NCI-H345 (cell line): ENCODE measurements at places on chromosomes 6 and 20.
A peak's percentile ranks its signal among the peaks of the same experiment; 100 is the strongest.

- no peak for DNase-seq
Measured at GRCh38 chr20:44780226-44780625, 30.1 kb downstream of the RIMS4 start.

GRCh38 chr6:1479095-1479494 lies 89.7 kb downstream of the FOXF2 start:
- no peak for DNase-seq

GRCh38 chr20:19673575-19673974 lies 84.5 kb upstream of the RIN2 start:
- DNase-seq: no peak

DNA sequence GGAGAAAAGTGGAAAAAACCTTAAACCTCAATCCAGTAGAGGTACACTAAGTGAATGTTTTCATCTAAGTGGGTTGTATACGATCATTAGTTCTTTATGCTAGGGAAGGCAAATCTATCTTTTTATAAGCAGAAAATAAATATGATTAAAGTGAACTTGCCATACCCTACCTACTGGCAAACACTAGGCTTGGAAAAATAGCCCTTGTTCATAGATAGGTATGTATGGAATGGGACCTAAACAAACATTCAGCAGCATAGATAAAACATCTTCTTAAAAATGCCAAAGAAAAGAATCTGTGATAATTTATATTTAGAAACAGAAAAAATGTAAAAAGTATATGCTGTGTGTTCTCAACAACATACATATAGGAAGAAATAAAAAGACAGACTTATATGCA lies 18.8 kb downstream of the REV3L start:
- DNase-seq: no peak

- DNase-seq: no peak
Measured at GRCh38 chr6:35184580-35185301, 29.0 kb upstream of the SCUBE3 start.

- no peak for DNase-seq
Measured at GRCh38 chr6:111377558-111378120, 105.4 kb downstream of the REV3L start.

DNA sequence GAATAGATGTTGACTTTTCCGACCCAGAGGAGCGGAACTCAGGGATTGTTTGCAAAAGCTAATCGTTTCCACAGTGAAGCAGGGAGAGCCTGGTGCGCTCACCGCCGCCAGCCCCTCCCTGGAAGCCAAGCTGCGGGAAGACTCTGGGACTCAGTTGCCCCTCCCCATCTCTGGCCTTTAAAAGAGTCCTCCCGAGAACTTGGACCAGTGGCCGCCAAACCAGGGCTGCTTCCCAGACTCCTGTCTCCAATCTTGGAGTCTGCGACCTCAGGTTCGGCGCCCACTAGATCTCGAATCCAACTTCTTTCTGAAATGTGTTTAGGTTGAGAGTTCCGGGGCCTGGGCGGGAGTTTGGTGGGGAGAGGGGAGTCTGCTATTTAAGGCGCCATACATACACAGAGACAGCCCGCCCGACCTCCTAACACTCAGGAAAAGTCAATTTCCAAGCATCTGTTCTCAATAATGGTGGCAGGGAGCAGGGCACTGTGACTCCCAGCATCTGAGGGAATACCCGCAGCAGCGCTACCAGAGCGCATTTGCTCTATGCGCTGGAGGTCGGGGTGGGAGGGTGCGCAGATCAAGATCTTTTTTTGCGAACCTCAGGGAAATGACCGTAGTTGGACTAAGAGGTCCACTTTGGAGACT lies 800 bp upstream of the GRIK2 start:
- peak; percentile 36 for DNase-seq

- DNase-seq: no peak
Measured at GRCh38 chr6:40930045-40930444, 109.0 kb downstream of the UNC5CL start.

DNA sequence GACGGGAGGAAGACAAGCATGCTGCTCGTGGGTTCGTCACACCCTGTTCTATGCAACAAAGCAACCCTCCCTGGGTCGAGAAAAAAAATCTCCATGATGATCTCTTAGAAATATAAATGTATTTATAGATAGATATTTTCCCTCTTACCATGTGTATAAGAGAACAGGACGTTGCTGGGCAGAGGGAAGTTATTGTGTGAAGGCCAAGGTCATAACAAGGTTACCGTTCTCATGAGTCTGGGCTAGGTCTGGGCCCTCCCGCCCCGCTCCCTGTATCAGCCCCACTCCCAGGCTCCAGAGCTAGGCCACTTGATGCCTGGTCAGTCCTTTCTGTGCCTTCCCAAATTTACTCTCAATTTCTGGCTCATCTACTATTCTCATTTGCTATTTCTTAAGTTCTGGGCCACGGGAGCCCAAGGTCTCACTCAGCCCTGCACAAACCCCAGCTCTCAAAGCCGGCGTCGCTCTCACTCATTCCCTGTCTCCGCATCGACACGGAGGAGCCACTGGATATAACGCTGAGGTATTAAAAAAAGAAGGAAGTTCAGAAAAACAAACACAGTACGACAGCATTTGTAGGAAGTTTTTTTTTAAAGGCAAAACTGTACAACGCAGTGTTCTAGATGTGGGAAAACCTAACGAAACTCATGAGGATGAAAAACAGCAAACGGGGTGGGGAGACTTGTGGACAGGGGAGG lies 96.8 kb downstream of the PSMG4 start:
- no peak for DNase-seq

DNA sequence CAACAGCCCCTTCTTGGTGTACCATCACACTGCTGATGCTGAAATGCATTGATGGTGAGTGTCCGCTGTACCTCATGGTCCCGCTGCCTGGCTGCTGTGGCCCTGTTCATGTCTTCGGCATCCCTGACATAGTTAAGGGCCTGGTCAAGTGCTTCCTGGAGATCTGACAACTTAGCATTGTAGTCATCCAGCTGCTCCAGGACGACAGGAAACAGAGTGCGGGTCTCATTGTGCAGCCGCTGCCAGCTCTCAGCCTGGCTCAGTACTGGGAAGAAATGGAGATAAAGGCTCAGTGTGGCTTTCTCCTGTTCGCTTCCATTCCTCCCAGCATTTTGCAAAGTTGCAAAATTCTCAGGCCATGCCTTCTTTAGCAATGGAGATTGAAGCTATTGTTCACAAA lies 81.8 kb downstream of the LAMA4 start:
- DNase-seq: no peak

DNA sequence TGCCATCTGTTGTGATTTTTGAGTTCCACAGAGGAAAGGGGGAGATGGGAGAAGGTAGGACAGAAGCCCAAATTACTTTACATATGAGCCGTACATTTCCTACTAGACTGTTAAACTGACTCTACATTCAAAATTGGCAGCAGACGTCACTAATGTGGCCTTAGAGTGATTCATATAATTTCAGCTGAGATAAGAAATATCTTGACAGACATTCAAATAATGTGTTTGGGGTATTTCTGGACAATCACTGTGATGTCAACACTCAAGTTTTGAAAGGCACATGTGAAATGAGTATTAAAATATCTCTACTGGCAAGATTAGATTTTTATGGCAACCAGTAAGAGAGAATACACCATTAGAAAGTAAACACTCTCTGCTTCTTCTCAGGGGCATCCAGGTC lies 104.0 kb downstream of the MTFR2 start:
- DNase-seq: no peak

DNA sequence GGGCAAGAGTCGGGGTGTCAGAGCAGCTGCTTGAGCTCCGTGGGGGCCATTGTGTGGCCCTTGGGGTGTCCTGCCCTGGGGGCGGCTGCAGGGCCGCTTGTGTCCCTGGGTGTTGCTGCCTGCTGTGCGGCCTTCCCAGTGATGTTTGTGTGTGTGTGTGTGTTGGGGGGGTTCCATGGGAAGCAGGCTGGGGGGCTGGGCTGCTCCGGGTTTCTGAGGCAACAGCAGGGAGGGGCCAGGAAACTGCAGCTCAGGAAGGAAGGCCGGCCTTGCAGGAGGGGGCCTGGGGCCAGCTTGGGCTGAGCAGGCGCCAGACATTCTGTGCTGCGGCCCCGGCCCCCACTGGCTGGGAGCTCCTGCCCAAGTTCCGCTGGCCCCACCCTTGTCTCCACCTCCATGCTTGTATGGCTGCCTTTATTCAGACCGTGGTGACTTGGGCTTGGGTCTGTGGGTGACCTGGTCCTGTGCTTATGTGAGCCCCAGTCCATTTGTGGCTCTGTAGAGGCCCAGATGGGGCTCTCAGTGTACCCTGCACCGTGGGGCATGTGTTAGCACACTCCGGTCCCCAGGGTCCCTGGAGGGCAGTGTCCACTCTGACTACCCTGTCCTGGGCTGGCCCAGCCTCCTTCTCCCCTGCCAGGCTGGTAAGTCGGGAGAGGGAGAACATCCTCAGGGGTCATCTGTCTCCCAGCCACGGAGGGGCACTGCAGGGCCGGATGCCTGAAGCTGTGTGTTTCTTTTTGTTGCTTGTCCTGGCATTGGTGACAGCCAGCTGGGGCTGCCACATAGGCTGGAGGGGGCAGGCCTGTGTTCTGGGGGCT lies 4.6 kb upstream of the SOX18 start:
- DNase-seq: no peak

DNA sequence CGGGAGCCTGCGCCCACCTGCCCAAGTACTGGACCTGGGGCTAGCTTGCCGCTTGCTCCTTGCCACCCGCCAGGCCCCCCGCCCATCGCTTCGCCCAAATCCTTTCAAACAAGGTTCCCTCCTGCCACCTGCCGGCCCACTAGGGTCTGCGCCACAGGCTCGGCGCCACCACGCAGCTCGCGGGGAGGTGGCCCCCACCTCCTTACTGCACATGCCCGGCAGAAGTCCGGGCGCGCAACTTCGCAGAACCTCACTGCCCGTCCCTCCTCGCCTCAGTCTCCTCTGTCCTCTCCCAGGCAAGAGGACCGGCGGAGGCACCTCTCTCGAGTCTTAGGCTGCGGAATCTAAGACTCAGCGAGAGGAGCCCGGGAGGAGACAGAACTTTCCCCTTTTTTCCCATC lies 11.2 kb downstream of the GNAS-AS1 start:
- no peak for DNase-seq

DNA sequence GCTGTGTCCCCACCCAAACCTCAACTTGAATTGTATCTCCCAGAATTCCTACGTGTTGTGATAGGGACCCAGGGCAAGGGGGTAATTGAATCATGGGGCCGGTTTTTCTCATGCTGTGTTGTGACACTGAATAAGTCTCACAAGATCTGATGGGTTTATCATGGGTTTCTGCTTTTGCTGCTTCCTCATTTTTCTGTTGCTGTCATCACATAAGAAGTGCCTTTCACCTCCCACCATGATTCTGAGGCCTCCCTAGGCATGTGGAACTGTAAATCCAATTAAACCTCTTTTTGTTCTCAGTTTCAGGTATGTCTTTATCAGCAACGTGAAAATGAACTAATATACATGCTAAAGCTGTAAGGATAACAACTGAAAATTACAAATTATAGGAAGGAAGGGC lies 88.3 kb downstream of the CDYL start:
- DNase-seq: no peak

GRCh38 chr20:37314617-37315016 lies 25.2 kb downstream of the MANBAL start:
- DNase-seq: no peak

GRCh38 chr6:44496665-44497369 lies 109.3 kb downstream of the CDC5L start:
- no peak for DNase-seq

GRCh38 chr6:28901831-28902230 lies 22.0 kb downstream of the TRIM27 start:
- no peak for DNase-seq

GRCh38 chr6:139204978-139205377 lies 70.1 kb downstream of the HECA start:
- DNase-seq: no peak

- no peak for DNase-seq
Measured at GRCh38 chr20:856361-856775, 22.9 kb downstream of the FAM110A start.

DNA sequence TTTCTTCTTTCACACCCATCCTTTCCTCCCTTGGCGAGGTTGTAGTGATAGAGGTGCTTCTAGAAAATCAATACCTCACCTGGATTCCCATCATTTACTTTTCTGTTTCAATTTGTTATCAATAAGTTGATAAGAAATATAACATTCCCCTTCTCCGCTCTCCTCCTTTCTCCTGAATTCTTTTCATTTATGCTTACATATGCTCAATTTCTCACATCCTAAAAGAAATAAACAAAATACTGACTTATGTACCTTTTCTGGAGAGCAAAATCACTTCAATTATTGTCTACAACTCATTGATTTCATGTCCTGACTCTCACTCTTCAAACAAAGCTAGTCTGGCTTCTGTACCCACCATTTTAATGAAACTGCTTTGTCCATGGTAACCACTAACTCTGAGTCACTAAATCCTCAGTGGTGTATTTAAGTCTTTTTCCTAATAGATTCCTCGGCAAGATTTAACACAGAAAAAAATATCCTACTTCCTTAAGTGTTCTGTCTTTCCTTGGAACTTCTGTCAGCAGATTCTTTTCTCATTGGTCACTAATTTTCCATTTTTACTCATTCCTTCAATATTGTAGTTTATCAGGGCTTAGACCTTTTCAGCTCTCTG lies 289.6 kb downstream of the RFPL4B start:
- no peak for DNase-seq

- no peak for DNase-seq
Measured at GRCh38 chr20:9302091-9302462, 212.3 kb upstream of the LAMP5 start.

DNA sequence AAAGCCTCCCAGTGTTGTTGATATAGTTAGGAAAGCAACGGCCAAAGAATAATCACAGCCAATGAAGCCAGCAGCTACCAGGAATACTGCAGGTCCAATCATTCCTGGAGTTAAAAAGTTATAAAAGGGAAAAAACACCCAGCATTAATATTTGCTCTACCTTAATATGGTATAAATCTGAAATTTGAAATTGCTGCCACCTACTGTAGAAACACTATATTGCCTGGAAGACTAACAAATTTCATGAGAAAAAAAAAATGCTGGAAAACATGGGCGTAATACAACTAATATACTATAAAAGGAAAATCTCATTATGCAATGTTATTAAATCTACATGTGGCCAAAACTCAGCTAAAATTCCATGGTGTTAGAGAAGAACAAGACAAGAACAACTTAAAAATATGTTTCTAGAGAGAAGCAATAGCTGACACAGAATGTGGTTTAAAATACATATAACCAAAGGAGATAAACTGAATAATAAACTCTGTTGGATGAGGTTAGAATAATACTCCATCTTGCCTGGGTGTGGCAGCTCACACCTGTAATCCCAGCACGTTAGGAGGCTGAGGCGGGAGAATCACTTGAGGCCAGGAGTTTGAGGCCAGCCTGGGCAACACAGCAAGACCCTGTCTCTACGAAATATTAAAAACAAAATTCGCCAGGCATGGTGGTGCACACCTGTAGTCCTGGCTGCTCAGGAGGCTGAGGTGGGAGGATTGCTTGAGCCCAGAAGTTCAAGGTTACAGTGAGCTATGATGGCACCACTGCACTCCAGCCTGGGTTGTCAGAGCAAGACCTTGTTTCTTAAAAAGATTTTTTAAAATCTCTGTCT lies 43.1 kb downstream of the SLC17A5 start:
- peak; percentile 13 for DNase-seq

GRCh38 chr6:86251106-86251505 lies 608.4 kb upstream of the SYNCRIP start:
- DNase-seq: no peak

DNA sequence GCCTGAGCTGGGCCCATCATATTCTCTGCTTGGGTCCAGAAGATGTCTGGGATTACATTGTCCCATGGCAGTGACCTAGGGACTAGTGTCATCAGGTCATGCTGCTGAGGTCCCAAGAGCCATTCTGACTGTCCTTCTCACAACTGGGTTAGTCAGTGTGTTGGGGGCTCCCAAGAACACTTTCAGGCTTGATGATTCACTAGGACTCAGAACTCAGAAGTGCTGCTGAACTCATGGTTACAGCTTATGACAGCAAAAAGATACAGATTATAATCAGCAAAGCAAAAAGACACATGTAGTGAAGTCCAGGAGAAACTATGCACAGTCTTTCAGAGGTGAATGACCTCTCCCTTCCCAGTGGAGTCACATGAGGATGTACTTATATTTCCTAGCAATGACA lies 107.8 kb downstream of the SYNE1 start:
- DNase-seq: no peak
